ENCODE measurements at places on chromosomes 6 and 20.

DNA sequence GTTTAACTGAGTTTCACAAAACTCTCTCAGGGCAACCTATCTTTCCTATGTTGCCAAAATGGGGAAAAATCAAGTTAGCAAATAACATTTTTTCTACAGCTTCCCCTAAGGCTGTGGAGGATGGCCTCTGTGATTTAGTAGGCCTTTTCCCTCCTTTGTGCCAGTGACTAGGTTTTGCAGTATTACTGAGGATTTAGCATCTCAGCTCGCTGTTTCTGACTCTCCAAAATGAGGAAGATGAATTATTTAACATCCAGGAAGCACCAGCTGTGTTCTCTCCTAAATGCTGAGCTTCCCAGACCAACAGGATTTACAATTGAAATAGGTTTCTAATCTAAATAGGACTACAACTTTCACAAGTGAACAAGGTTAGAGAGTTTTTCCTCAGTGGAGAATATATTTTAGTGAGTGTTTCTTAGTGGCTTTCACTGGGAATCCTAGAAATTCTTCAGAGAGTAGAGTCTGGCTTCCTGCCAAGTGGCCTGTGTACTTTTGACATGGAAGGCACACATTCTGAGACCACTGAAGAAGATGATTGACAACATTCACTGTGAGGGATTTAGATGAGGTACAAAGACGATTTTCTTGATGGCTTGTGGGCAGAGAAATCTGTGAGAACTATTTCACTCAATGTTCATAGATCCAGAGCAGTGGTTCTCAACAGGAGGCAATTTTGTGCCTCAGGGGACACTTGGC, 62.4 kb downstream of the PTCHD4 start:
- DNase-seq: no peak

DNA sequence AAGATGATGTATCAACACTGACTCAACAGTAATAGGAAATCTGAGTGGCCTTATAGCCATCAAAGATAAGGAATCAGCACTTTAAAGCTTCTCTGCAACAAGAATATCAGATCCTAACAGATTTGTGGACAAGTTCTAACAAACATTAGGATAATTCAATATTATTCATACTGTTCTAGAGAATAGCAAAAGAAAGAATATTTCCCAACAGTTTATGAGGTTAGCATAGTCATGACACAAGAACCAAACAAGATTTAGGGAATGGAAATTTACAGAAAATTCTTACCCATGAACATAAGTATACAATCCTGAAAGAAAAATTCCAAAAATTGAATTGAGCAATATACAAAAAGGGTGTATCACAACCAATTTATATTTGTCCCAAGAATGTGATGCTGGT, 64.3 kb upstream of the BTBD3 start:
- DNase-seq: no peak

DNA sequence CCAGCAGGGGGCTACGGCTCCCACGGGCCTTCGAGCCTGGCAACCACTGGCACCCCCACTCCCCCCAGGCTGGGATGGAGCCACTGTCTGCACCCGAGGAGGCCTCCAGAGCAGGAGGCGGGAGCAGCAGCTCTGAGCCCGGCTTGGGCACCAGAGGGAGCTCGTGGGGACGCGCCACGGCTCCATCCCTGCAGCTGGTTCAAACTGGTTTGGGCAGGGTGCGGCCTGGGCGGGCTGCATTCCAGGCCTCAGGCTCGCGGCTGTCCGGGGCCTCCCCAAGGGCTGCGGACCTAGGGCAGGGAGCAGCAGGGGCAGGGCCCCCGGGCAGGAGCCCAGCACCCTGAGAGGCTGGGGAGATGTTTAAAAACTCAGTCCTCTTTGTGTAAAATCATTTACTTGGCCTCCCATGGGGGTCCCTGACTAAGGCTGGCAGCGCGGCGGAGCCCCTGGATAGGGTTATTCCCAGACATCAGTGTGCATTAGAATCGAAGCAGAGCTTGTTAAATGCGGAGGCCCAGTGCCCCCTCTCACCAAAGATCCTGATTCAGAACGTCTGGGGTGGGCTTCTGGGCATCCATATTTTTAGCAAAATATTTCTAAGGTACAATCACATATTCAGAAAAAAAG, 4.1 kb upstream of the BCAS4 start:
- peak; percentile 75 for DNase-seq

- no peak for DNase-seq
Observed at GRCh38 chr6:134512981-134513391, 195.1 kb upstream of the SGK1 start.

GRCh38 chr6:81511423-81511822, 241.1 kb downstream of the TENT5A start:
- no peak for DNase-seq

DNA sequence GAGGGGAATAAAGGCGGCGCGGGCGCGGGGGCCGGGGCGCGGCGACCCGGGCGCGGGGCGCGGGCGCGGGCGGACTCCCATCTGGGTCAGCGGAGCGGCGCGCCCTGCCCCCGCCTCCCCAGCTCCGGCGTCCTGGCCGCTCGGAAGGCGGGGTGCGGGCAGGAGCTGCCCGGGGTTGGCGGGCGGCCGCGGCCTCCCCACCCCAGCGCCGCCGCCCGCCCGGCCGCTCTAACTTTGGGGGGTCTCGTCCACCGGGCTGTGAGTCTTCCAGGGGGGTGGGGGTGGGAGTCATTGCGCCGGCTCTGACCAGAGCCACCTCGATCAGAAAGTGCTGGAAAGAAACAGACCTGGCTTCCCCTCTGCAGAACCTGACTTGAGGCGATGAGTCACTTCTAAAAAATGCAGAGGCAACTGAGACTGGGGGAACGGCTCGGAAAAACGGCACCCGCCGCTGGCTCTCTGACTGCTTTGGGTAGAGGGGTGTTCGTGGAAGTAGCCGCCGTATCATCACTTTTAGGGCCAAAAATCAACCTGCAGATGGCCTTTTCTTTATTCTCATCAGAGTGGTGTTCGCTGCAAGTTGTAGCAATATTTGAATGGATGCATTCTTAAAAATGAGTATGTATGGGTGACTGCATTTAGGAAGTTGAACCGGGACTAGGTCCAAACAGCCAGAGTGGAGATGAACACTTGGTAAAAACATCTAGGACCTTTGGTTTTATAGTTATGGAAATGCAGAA, 667 bp downstream of the CAP2 start:
- DNase-seq: no peak

GRCh38 chr6:24274441-24275083, 83.3 kb downstream of the DCDC2 start:
- DNase-seq: no peak

- no peak for DNase-seq
Observed at GRCh38 chr6:100372326-100373091, 92.2 kb downstream of the SIM1 start.

DNA sequence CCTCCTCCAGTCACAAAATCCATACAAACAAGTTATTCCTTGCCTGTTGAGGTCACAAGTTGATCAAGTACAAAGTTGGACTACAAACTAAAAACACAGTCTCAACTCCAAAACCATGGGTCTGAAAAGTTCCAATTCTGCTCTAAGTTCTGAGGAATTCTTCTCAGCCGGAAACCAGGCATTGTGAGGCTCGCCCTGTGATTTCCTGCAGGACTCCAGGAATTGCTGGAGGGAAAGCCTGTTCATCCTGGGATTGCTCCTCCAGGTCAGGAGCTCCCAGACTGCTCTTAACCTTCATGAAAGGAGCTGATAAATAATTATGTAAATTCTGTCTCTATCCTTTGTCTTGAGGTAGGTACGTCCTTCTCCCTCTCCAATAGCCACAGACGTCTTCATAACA, 8.5 kb downstream of the TRAM2 start:
- no peak for DNase-seq

DNA sequence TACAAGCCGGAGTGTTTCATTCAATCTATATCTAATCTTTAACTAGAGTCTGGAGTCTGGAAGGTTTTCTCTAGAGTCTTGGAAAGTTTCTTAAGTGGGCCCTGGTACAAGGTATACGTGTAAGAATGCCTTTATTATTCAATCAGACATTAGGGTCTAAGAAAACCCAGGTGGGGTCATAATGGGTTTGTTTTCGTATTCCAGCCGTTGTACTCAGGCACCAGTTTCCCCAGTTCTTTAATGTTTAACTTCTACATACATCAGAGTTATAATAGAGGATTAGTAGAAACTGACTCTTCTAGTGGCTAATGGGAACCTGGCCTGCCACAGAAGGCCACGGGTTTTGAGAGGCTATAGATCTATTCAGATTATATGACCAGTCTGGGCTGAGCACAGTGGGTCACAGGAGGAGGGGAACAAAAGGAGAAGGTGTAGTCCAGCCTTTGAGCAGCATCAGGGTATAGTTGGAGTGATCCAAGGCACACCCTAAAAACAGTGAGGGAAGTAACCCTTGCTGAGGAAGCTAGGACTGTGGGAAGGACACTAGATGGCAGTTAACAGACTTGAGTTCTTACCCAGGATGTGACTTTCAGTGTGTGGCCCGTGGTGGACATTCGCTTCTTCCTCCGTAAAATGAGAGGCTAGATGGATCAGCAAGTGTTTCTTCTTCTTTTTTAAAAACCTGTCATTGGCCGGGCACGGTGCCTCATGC, 15.5 kb downstream of the FAM83B start:
- no peak for DNase-seq

- peak; percentile 80 for DNase-seq
Observed at GRCh38 chr6:27126815-27127537, 120.5 kb upstream of the PRSS16 start.

- DNase-seq: no peak
Observed at GRCh38 chr20:46977909-46978588, 83.4 kb downstream of the EYA2 start.

DNA sequence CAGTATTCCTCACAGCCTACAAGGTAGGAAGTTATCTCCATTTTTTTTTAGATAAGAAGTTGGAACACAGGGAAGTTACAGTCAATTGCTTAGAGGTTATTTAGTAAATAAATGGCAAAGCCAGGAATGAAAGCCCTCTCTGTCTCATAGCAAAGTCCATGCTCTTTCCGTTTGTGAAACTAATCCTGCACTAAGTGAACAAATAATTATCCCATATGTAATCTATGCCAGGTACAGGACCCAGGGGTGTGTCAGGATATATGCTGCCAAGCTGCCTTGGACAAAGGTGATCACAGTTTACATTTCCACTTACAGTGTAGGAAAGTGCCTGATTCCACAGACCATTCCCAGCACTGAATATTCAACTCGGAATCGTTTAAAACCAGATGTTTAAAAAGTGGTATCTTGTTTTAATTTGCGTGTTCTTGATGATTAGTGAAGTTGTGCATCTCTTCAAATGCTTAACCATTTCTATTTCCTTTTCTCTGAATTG, 13.6 kb upstream of the GMDS start:
- no peak for DNase-seq

- DNase-seq: no peak
Observed at GRCh38 chr20:4949833-4950178, 51.5 kb downstream of the SLC23A2 start.

DNA sequence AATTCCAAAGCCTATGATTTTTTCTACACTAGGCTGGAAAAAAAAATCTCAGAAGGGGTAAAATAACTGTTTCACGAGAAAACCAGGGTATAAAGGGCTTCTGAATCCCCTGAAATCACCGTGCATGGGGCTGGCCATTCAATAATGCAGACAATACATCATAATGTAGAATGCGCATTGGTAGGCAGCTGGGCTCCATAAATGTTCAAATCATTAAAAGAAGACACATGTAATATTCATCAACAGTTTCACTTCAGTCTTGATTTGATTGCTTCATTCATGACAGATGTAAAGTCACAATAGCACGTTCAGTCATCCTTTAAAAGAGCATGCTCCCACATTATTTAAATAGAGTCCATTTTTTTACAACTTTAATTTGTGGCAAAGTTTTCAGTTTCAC, 20.5 kb downstream of the PTCHD4 start:
- DNase-seq: no peak

DNA sequence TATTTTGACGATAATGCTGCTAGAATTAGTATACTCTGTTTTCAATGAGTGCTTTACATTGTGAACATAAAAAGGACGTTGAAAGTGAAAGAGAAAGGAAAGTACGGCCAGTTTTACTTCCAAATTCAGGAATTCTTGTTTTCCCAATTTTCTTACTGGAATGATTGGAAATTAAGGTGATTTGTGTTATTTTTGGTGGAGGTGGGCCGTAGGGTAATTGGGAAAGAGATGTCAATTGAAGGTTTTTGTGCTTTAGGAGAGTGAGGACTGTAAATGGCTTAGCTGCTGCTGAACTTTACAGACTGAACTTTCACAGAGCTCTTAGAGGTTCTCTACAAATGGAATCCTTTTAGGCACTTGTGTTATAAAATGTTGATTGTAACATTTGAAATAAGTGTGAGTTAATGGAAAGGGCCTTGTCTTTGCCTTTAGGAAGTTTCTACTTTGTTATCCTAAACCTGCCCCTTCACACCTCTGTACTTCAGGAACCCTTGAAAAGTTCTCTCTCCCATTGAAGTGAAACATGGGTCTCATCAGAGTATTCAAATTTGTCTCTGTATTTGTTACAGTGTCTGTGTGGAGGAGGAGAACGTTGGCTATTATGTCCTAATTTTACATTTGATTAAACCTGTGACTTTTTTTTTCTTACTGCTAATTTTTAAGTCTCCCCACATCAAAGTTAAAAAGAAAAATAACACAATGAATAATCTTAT, 256.4 kb downstream of the ARID1B start:
- DNase-seq: no peak

DNA sequence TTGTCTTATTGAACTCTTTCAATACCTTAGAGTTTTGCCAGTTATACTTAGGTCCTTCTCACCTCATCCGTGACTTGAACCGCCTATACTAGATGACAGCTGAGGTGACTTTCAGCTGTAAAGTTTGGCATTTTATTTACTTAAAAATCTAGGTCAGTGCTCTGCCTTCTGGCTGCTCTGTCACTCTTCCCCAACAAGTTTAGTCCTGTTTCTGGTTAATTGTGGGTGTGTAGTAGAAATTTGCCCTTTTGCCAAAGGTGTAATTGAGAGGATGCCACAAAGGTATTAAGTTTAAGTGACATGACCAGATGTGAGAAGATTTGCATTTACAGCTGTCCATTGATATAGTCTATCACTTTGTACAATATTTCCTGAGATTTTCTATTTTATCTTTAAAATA, 106.2 kb downstream of the FARS2 start:
- DNase-seq: no peak
